ENCODE measurements at places on chromosomes 3 and 15.

GRCh38 chr3:13145826-13146642 lies 72.8 kb upstream of the IQSEC1 start:
- no peak for DNase-seq

- no peak for DNase-seq
These were observed 9.2 kb downstream of the BBX start for GRCh38 chr3:107531917-107532469.

DNA sequence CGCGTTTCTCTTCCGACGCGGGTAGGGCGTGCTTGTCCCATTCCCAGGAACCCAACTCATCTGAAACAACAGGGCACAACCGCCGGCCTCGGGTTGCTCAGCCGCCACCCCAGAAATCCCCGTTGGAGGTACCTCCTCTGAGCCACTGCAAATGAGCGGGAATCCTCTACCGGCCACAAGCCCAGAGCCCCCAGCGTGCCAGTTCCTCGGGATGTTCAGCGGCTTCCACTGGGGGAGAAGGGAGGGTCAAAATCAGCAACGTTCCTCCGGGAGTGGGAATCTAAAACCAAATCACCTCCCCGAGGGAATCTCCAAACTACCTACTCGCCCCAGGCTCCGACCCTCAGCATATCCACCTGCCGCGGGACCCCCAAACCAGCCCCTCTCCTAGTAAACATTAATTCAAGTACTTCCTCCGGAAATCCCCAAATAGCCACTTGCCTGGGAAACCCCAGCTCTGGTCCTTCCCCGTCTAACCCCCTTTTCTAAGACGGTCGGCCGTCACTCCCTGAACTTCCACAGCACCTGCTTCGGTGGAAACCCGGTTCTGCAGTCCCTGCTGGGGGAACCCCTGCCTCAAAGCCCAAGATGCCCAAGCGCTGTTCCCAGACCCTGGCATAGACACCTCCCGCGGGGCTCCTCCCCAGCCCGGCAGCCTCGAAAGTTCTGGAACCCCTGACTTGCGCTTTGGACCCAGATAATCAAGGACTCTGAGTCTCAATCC lies 887 bp downstream of the OXTR start:
- DNase-seq = peak; percentile 64

GRCh38 chr3:17023006-17023664 lies 138.4 kb downstream of the PLCL2 start:
- DNase-seq = no peak

- no peak for DNase-seq
These were observed 457.5 kb upstream of the ALCAM start for GRCh38 chr3:104909198-104909597.

- no peak for DNase-seq
These were observed 166.5 kb upstream of the ATP11B start for GRCh38 chr3:182626484-182627467.

- DNase-seq = no peak
These were observed 127.4 kb upstream of the ABHD17C start for GRCh38 chr15:80567721-80568157.

DNA sequence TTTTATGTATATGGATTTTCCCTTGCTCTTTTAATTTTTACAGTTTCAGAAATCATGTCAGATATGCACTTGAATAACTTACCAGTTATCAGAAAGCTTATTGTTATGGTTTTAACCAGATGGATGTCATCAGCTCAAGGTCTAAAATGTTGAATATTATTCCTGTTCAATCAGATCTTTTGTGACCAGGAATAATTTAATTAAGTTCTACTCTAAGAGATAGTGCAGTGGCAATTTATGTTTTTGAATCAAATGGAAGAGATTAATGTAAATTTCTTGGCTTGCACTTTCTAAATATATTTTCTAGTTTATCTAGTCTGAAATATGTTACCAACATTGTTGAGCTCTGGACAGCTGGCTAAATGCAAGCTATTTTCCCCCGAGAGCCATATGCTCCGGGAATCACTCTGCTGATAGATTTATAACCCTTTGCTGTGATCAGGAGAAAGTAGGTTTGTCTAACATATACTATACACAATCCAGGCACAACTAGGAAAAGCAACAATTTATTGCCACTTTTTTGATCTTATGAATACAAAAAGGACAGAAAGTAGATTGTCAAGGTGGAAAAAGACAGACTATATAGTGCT lies 76.8 kb upstream of the CD96 start:
- no peak for DNase-seq

DNA sequence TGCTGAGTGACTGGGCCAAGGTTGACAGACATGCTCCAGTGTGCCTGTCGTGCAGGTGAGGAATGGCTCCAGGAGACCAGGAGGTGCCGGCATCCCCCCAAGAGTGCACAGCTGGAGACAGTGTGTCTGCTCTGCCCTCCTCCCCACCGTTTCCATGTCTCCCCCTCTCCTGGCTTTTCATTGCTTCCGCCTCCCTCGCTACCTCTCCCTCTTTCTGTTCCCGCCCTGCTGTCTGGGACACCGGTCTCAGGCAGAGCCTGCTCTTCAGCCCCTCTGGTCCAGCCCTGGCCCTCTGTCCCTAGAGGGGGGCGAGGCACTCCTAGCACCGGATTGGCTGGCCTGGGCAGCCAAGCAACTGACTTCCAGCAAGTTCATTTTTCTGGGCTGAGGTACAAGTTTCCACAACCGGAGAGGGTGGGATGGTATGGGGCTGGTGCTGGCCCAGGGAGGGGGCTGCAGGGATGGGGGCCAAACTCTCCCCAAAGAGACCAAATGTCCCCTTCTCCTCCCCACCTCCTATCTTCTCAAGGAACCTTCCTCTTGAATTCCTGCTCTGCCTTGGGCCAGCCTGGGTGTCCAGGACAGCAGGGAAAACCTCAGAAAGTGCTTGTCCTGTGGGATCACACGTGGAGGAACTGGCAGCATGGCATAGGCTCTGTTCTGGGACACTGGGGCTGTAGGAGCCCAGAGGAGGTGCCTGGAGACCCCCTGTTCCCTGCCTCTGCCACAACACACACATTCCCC lies 32.6 kb downstream of the PRKCD start:
- no peak for DNase-seq

DNA sequence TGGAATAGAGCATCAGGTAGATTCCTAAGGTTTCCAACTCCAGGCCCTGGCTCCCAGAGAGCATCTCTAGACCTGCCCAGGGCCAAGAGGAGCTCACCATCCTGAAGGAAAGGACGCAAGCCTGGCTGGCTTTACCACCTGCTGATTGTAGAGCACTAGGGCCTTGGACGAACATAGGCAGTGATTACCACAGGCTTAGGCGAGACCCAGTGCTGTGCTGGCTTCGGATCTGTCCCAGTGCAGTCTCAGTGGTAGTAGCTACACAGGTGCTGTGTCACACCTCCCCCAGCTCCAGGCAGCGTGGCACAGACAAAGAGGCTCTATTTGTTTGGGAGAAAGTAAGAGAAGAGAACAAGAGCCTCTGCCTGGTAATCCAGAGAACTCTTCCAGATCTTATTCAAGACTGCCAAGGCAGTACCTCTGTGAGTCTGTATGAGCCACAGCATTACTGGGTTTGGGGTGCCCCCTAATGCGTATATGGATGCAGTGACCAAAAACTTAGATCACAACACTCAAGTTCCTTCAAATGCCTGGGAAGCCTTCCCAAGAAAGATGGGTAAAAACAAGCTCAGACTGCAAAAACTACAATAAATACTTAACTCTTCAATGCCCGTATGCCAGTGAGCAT lies 25.4 kb downstream of the ISG20 start:
- DNase-seq = no peak

DNA sequence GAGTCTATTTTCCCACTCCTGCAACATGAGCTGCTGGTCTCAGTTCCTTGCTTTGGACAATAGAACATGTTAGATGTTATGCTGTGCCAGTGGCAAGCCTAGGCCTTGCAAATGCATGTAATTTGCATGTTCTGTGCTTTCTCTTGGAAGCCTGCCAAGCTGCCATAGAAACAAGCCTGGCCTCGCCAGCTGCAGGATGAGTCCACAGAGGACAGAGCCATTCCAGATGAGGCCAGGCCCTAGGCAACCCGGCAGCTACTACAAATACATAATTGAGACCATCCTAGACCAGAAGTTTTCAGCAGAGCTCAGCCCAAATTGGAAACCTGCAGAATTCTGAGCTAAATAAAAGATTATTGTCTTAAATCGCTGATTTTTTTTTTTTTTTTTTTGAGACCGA lies 39.6 kb downstream of the TRIM69 start:
- no peak for DNase-seq

DNA sequence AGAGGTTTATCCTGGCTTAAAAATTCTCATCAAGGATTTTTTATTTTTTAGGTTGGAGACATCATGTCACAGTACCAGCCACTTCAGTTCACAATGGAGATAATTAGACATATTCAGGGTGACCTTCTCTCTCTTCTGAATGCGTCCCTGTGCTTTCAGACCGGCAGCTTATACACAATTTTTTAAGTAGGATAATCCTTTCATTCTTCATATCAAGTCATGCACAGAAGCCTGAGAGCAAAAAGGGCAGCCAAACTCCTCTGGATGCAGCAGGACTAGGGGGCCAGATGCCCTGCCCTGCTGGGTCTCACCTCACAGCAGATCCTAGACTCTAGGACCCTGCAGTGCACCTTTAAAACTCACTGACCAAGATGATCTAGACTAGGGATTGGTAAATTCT lies 210.4 kb downstream of the ERC2 start:
- DNase-seq = no peak

GRCh38 chr3:142888481-142889211 lies at the start of gene PCOLCE2:
PCOLCE2 (minus strand) TSS chr3:142889083; CDS start chr3:142888896, 187 bp downstream.
- peak; percentile 26 for DNase-seq

GRCh38 chr3:128282380-128283196 lies 129.3 kb downstream of the EEFSEC start:
- no peak for DNase-seq

GRCh38 chr3:2984831-2985220 lies 125.3 kb downstream of the IL5RA start:
- DNase-seq = no peak

DNA sequence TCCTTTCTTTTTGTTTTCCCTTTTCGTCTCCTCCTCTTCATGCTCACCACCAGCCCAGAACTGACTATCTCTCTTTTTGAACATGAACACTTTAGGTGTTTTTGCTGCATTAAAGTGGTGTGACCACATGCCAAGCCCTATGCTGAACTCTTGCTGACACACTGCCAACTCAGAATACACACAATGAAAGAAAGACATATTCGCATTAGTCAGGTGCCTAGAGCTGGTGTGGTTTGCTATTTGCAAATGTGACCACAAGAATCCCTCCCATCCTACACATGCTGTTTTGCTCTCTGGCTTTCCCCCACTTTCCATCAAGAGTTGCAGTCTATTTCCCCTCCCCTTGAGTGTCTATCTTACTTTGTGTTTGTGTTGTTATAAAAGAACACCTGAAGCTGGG lies 967.8 kb upstream of the CFAP20DC start:
- peak; percentile 29 for DNase-seq

DNA sequence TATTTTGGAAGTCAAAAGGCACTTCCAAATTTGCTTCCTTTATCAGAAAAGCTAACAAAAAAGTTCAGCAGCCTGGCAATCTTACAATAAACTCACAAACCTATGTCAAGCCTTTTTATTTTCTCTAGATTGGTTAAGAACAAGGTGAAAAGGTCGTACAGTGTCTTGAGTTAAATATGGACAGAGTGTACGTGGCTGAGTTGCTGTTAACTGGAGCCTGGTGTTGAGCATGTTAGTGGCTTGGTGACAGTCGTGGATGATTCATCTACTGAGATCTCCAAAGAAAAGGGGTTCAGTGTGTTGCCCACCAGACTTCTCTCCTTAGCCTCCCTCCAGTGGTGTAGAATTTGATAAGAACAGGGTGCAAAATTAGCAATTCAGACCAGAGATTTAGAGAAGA lies 89.7 kb downstream of the SSR3 start:
- no peak for DNase-seq

DNA sequence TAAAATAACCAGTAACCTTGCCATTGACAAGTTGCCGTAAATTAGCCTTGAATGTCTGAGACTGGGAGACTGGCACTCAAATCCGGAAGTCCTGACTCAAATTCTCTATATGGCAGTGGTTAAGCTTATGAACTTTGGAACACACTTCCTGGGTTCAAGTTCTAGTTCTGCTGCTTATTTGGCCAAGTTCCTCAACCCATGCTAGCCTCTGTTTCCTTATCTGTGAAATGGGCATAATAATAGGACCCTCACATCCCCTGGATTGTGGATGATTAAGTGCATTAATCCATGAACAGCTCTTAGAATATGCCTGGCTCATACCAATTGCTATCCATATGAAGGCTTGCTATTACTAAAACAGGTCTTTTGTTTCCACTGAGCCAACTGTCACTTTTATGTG lies 311.5 kb downstream of the EDEM1 start:
- DNase-seq = no peak

DNA sequence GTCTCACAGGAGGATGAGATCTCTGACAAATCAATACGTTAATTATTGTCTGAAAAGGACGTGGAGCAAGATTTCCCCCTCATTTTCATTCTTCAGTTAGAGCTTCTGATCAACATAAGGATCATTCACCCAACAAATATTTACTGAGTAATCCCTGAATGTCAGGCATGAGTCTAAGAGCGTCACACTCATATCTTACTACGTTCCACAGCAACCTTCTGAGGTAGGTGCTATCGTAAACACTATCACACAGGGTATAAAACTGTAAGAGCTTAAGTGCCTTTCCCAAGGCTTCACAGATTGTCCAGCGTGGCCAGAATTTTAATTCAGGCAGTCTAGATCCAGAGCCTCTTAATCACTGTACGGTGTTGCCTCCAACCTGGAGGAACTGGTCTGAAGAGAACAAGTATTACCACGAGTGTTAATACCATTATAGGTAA lies 10.6 kb upstream of the TM4SF1 start:
- DNase-seq = no peak

- no peak for DNase-seq
These were observed 61.3 kb downstream of the TBL1XR1 start for GRCh38 chr3:177135841-177136492.

DNA sequence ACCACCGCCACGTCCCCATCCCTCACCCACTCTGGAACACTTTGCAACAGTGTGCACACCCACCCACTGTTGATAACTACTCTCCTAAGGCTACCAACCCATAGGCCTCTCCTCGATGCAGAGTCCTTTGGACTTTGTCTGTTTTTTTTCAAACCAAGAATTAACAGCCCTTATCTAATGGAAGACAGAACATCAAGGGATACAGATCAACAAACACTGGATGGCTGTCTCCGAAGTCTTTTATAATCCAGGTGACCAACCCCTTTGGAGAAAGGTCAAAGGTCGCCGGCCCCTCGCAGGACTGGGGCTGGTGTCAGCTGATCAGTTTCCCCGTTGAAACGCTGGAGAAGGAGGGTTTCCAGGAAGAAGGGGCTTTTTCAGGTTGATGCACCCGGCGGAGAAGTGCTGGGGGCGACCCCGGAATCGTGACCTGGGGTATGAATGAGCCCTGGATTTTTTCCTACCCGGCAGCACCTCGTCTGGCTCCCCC lies 532 bp downstream of the B4GALT4 start:
- DNase-seq = no peak

DNA sequence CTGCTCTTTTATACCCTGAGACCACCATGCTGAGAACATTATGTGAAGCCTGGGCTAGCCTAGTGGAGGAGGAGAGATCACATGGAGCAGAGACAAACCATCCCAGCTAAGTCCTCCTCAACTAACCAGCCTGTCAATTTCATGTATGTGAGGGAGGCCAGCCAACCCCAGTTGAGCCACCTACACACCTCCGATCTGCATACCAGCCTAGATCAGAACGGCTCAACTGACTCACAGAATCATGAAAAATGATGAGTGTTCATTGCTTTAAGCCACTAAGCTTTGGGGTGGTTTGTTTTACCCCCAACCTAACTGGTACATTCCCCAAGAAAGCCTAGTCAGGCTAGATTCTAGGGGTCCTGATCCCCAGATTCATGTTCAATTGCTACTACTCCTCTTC lies 19.4 kb upstream of the CA12 start:
- no peak for DNase-seq
